ENCODE measurements at places on chromosomes 6 and 20.
A peak's percentile ranks its signal among the peaks of the same experiment; 100 is the strongest.

DNA sequence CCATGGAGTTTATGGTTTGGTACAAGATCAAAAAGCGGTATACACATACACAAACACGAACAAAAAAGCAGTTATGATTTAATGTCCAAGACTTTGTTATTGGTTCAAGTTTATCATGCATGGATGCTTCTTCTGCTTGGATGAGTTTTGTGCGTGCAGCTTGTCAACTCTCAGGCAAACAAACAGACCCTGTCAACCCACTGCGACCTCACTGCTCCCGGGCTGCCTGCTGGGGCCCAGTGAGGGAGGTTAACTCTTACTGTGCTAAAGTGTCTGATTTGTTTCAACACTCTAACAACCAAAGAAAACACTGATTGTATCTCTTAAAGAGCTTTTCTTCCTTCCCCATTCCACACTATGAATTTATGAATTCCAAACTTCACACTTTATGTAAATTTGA lies 26.8 kb upstream of the DDR1 start:
- no peak for DNase-seq

DNA sequence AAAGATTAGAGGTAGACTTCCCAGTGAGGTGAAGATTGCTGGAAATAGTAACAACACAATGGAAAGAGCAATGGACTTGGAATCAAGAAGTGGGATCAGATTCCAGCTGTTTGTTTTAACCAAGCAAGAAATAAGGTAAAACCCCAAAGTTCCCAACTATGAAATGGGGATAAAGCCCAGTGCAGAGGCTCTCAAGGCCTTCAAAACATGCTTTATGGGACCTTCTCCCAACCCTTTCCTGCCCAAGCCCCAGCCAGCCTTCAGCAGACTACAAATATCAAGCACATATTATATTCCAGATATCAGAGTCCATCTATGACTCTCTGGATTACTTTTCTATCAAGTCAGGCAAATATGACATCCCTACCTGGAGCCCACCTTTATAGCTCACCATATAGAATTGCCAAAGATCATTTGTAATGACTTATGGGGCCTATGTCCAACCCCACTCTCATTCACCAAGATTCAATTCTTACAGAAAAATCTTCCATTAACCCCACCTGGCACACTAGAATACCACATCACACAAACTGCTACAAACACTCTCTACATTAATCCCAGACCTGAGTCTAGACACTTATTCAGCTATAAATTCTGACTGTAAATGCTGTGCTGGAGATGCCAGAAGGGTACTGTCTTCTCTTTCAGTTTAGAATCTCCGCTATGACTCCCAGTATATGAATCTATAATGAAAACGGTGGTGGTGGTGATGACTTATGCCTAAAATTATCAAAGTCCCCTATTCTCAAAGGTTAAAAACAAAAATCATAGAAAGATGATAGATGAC lies 6.1 kb downstream of the DDX39B start:
- DNase-seq = no peak

GRCh38 chr6:159104931-159105330 lies 60.1 kb upstream of the TAGAP start:
- DNase-seq = peak; percentile 42

GRCh38 chr6:21648475-21649050 lies 55.0 kb downstream of the SOX4 start:
- DNase-seq = peak; percentile 6

DNA sequence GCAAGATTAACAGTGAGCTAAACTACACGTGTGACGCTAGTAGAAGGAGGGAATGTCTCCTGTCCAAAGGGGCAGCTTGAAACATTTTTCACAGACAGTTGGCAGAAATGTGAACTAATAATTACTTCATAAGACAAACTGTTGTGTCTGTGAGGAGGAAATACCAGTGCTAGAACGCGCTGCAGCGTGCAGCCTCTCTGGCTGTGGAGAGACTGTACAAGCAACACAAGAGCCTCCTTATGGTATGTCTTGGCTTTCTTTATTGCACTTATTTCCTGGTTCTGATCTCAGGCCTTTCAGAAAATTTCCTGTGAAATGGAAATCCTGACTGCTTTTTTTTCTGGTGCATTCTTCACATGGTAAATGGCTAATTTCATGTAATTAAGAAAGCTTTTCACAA lies 25.3 kb upstream of the TIAM2 start:
- no peak for DNase-seq

DNA sequence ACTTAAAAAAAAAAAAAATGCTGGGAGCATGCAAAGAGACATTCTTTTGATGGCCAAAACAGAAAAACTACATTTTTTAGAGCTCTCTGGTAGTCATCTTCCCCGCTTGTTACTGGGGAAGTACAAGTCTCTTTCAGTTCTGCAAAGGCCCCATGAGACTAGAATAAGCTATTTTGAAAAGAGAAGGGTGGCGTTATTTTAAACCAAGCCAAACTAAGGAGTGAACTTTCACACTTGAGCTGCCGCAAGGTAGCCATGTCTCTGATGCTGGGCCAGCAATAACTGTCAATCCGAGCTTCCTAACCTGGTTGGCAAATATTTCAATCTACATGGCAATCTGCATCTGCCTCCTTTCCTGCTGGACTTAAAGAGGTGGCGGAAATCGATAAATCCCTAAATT lies 96.7 kb downstream of the L3MBTL3 start:
- DNase-seq = no peak

GRCh38 chr20:4567170-4567569 lies 154.5 kb upstream of the PRND start:
- DNase-seq = no peak

GRCh38 chr20:21640556-21640955 lies 64.9 kb upstream of the PAX1 start:
- DNase-seq = peak; percentile 70

DNA sequence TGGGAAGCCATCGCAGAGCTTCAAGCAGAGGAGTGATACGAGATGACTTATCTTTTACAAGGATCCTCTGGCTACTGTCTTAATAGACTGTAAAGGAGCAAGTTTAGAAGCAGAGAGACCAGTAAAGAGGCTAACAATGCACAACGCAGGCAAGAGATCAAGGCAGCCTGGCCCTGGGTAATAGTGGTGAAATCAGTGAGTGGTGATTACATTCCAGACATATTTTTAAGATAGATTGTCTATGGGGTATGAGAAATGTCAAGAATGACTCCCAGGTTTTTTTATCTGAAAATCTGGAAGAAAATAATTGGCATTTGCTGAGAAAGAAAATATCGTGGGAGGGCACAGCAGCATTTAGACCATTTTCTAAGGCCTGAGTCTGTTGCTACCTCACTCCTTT lies 213.6 kb upstream of the HTR1E start:
- DNase-seq = no peak

- DNase-seq = no peak
Observed at GRCh38 chr20:10558635-10559187, 115.1 kb downstream of the JAG1 start.

GRCh38 chr6:135869857-135870256 lies 18.4 kb downstream of the PDE7B start:
- no peak for DNase-seq

All from T47D (cell line).